ENCODE measurements at places on chromosomes 7 and 10. TPM values are rescaled to one million over a fixed set of nuclear protein-coding genes. Genes with fewer than 3 reads are reported as not detected.

SH2D4B gene
- not detected for total RNA-seq

ADAM12 gene
- 1.3 TPM for total RNA-seq

CPXM2 gene
- total RNA-seq: 11.2 TPM

TWIST1 gene
- 1.2 TPM for total RNA-seq

GPR141 gene
- 0.40 TPM for total RNA-seq

WASHC2C gene
- total RNA-seq: 25.9 TPM

DPP6 gene
- total RNA-seq: not detected

GRB10 gene
- 51.8 TPM for total RNA-seq

GSAP gene
- total RNA-seq: 7.2 TPM

CBX3 gene
- 66.8 TPM for total RNA-seq

STRIP2 gene
- 20.4 TPM for total RNA-seq

THNSL1 gene
- 4.3 TPM for total RNA-seq

H2BK1 gene
- total RNA-seq: not detected

FBXO24 gene
- total RNA-seq: 0.40 TPM

SUFU gene
- total RNA-seq: 6.1 TPM

GSTO2 gene
- total RNA-seq: 0.67 TPM

TEX36 gene
- not detected for total RNA-seq

Data from cardiac septum (tissue), 1 donor.